ENCODE measurements at places on chromosomes 12 and 14.

DNA sequence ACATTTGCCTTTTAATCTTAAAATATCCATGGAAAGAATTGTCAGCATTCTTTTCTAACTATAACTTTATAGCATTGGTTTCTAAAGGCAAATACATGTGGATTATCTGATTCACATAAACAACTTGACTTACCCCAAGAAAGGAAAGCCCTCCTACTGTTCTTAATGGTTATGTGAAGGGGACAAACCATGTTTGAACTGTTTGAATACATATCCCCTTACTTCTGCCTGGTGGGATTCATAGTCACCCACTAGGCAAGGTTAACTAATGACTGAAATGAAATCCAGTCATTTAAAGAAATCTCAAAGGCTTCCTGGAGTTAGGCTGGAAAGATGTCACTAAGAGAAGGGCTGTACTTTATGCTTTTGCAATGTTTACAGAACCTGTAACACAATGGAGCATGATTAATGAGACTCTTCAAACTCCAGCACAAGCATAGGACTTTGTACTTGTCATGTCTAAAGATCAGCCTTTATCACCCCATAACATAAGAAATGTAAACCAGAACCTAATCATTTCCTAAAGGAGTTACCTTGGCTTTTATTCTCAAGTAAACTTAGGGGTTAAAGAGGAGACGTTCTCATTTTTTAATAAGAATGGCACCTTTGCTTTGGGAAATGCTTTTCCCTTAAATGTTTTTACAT, 10.2 kb upstream of the FLRT2 start:
- DNase-seq: no peak

DNA sequence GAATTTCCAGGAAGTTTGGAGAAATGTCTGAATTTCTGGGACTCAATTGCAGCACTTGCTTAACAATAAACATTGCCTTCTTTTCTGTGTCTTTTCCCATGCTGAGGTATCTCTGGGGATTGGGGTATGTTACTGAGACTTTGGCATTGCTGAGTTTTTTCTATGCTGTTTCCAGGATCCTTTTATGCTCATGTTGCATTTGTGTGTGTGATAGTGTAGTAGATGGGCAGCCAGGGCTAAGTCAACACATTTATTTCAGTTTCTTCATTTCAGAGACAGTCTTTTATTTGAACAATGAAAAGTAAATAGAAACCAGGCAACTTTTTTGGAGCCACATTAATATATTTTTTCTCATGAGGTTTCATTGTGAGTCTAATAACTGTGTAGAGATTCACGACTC, 1160.3 kb upstream of the TMEM132C start:
- no peak for DNase-seq

GRCh38 chr14:56124327-56124726, 6.1 kb downstream of the PELI2 start:
- DNase-seq: no peak

GRCh38 chr14:59482541-59483331, 1.5 kb downstream of the L3HYPDH start:
- no peak for DNase-seq

DNA sequence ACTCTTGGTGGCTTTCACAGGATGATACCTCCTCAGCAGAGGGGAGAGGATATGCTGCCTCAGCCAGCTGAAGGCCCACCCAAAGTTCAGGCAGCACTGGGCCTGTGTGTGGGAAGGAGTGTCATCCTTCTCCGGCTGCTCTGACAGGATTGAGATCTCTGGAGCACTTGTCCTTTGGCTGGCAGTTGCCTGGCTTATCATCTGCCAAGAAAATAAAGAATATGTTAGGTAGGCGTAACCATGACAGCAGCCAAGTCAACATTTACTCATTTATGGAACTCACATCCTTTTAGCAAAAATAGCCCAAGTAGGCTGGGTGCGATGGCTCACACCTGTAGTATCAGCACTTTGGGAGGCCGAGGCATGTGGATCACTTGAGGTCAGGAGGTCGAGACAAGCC, 68.5 kb downstream of the PPFIBP1 start:
- no peak for DNase-seq

- DNase-seq: no peak
These were observed 738.3 kb upstream of the STXBP6 start for GRCh38 chr14:25788252-25788651.

GRCh38 chr14:101175731-101176534, 272.4 kb upstream of the RTL1 start:
- DNase-seq: no peak

DNA sequence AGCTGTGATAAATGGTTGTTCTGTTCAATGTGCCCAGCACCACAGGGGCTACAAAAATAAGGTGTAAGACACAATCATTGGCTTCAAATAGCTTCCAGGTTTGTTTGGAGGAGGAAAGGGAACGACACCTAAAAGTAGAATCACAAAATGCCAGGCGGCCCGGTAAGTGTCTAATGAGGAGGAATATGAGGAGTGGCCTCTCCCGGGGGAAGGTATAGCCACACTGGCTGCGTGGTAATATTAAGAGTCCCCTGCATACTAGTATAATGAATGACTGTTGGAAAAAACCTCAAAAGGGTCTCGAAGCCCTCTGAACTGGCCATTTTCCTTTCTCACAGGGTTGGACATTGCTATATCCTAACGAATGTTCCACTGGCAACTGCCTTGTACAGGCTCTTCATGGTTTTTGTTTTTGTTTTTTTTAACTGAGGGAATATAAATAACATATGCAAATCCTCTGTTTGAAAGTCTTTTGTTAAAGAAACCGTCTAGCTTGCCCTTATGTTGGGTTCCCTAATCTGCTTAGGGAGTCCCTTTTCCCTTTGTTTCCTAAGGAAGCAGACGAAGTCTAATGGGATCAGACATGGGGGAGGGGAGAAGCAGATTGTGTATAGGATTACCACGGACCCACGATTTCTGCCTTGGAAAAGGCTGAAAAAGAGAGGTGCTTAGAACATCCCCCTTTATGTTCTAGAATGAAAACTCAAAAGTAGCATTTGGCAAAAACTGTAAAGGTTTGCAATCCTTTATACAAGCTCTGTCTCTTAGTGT, 4.2 kb downstream of the CCDC60 start:
- no peak for DNase-seq

DNA sequence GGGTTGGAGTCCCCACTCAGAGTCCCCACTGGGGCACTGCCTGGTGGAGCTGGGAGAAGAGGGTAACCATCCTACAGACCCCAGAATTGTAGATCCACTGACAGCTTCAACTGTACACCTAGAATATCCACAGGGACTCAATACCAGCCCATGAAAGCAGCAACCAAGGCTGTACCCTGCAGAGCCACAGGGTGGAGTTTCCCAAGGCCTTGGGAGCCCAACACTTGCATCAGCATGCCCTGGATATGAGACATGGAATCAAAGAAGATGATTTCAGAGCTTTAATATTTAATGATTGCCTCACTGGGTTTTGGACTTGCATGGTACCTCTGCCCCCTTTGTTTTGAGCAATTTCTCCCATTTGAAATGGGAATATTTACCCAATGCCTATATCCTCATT, 80.4 kb downstream of the RASSF9 start:
- DNase-seq: no peak

- peak; percentile 36 for DNase-seq
These were observed at the start of gene CLECL1 for GRCh38 chr12:9732921-9733461. Gene CLECL1 (minus strand): TSS chr12:9733097.

GRCh38 chr14:77155083-77155482, 13.5 kb upstream of the ZDHHC22 start:
- DNase-seq: no peak

- DNase-seq: no peak
These were observed 16.7 kb downstream of the AKT1 start for GRCh38 chr14:104778694-104779331.

- no peak for DNase-seq
These were observed 816.9 kb downstream of the AACS start for GRCh38 chr12:125882141-125882540.

DNA sequence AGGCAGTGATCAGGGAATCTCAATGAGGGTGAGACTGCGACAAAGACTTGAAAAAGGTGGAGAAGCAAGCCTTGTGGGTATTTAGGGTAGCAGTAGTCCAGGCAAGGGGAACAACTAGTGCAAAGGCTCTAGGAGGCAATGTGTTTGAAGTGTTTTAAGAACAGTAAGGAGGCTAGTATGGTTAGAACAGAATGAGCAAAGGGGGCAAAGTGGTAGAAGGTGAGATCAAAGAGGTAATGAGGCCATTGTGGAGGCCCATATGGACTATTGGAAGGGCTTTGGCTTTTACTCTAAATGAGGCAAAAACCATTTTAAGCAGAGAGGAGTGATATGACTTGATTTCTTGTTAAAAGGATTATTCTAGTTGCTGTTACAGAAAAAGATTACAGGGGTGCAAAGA, 16.8 kb downstream of the HIF1A start:
- no peak for DNase-seq

DNA sequence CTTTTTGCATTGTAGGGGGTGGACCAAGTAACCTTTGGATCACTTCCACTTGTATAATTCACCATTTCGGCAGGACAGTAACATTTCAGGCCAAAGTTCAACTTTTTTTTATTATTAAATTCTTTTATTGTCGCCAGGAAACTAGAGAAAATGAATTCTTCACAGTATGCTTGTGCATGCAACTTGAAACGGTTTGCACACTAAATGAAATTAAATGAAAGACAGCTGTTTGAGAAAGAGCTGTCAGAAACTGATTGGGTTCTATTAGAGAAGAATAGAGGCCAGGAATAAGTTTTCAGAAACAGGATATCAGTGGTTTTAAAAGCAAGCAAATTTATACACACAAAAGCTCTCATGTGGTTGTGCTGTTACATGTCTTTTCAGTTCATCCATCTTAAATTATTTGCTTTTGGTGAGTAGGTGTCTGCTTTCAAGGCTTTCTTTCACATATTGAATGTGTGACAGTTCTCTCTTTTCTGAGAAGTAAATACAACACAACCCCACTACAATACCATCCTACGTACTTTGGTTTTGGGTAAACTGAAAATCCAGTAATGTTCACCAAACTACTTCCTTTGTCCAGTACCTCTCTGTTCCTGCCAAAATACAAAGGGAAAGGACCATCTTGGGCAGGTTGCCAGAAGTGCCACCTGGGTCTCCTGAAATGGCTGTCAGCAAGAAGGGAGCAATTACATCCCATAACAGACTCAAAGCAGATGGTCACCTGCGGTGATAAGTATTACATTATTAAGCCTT, 291.7 kb downstream of the RAD51B start:
- DNase-seq: no peak

DNA sequence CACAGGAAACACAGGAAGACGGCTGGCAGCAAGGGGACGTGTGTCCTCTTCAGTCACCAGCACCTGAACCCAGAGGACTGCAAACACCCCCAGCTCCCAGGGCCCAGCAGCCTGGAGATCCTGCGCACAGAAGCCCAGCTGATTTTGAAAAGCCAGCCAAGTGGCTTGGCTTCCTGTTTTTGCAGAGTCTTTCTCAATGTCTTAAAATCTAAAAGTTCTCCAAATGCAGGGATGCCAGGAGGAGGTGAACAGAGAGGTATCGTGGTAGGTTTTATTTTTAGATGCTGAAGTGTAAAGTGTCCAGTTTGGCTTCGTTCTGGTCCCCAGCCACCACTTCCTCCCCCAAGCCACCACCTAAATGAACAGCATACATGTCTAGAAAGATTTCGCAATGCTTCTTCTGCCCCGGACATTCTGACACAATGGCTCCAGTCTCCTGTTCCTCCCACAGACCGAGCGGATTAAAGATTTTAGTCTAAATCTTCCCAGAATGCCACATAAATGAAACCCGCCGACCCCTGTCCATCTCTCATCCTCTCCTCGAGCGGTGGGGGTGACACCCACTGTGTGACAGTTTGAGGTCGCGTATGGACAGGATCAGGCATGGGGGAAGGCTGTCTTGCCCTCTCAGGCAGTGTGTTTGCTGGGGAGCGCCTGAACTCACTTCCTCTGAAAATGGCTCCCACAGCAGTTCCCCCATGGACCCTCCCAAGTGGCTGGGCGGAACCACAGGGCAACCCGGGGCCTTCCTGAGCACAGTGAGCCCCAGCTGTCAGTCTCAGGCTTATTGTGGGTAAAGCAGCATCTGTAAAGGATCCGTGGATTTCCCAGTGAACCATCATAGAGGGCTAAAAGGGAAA, 41.6 kb downstream of the ITPK1 start:
- peak; percentile 38 for DNase-seq

- DNase-seq: no peak
These were observed 17.1 kb downstream of the CATSPERB start for GRCh38 chr14:91714805-91715204.

DNA sequence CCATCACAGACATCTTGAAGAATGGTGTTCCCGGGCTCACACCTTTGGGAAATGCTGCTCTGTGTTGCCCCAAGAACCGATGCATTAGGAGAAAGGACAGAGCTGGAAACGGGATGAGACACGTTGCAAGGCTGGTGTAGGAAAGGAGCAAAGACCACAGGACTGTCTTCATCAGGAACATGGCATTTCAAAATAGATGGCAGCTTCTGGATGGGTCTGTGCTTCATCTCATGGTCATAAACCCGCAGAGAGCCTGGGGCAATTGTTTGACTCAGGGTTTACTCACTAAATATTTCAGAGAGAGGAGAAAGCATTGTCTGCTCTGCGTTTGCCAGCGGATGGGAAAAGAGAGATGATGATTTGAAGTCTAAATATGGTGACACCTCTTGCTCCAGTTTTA, 76.3 kb downstream of the CACNA1C start:
- DNase-seq: no peak

DNA sequence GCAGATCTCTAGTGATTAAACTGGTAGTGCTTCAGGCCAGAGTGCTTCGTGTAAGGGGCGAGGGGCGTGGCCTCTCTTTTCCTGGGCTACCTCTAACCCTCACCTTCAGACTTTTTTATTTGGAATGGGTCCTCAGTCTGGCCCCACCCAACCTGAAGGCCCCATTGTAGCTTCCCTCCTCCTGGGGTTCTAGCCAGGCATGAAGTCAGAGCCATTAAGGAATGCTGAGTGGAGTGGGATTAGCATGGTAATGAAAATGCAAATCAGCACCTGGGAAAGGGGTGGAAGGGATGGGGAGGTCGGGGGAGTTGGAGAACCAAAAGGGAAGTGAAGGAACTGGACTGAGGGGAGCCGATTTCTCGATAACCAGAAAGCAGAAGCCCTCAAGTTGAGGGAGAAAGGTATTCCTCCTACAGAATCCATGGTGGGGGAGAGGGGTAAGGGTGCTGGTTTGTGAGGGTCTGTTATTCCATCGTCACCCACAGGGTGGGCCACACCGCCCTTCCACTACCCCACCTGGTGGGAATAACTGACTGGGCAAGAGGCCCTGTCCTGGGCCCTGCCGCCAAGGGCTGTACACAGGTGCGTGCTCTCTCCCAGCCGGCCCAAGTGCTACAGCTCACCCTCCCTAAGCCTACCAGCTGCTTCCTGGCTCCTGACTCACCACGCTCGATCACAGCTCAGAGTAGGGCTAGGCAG, 14.1 kb downstream of the ZFHX2 start:
- DNase-seq: no peak

GRCh38 chr12:47753021-47754001, 5.4 kb downstream of the RAPGEF3 start:
- no peak for DNase-seq

- DNase-seq: no peak
These were observed 882 bp downstream of the HECTD1 start for GRCh38 chr14:31206536-31207286.
